Activated naive CD8-positive, alpha-beta T cell treated with anti-CD3 and anti-CD28 coated beads, Interleukin-2, amount 50 U/mL, for 24 hours (primary cell): ENCODE measurements at places on chromosomes 5 and 9.

DNA sequence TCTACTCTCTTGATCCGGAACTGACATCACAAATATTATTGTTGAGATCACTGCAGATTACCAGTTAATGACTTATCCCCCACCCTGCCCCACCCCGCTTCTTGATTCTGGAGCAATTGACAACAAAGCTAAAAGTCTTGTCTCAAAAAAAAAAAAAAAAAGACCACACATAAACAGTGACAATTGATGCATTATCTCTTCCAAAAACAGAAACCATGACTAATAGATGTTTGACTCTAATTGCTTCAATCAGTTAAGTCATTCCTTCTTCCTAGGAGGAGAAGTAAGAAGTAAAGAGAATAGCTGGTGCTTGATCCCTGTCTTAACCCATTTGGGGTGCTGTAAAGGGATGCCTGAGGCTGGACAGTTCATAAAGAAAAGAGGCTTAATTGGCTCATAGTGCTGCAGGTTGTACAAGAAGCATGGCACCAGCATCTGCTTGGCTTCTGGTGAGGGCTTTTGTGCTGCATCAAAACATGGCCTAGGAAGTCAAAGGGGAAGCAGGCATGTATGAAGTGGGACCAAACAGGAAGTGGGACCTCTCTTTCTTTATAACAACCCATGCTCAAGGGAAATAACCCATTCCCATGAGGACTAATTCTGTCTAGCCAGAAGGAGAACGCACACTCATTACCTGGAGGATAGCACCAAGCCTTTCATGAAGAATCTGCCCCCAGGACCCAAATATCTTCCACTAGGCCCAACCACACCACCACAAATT is 158.7 kb downstream of the TMEM167A start:
- no peak for DNase-seq

DNA sequence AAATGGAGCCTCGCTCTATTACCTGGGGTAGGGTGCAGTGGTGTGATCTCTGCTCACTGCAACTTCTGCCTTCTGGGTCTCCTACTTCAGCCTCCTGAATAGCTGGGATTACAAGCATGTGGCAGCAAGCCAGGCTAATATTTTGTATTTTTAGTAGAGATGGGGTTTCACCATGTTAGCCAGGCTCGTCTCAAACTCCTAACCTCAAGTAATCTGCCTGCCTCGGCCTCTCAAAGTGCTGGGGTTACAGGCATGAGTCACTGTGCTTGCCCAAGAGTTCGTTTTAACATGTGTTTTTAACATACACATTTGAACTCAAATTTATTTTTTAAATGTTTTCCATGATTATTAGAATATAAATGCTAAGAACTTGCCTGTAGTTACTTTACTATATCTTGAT is 34.2 kb downstream of the MARCHF6 start:
- DNase-seq, result no peak

DNA sequence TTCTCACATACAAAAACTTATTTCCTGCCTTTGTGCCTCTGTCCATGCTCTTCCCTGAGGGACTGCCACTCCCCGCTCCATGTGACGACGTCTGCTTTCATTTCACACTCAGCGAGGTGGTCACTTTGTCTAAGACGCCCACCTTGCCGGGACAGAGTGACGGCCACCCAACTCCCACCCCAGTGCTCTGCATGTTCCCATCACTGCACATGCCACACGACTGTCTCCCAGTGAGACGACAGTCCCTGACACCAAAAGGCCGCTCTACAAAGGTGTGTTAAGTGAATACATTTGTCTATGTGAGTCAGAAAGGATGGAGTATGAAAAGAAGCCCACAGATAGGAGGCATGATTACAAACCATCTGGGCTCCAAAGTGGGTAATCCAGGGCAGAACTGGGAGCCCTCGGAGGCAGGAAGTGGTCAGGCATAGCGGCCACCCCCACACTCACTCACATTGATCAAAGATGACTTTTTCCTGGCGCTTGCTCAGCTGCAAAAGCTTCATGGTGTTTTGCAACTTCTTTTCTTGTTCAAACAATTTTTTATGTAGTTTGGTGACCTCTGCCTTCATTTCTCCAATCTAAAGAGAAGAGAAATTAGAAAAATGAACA is 185.8 kb downstream of the CDK5RAP2 start:
- peak; percentile 61 for DNase-seq

- no peak for DNase-seq
Observed at GRCh38 chr9:133488686-133489252, 9.9 kb upstream of the SLC2A6 start.

DNA sequence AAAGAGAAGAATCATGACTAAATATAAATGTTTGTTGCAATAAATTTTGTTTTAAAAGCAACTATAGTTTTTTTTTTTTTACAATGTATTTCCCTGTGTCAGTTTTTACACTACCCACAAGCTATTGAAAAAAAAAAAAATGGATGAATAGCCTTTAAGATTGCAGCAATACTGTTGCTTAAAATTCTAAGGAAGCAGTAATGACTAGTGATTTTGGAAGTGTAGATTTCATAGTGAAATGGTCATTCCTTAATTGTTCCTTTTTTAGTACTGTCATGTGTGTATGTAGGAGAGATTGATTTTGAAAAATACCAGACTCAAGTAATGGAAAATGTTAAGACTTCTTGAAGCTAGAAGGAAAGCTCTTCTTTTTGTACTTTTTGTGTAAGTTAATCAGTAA is 53.1 kb downstream of the NDUFS4 start:
- DNase-seq, result no peak

- DNase-seq, result no peak
Observed at GRCh38 chr5:178870411-178870810, 10.7 kb downstream of the ZNF354B start.

DNA sequence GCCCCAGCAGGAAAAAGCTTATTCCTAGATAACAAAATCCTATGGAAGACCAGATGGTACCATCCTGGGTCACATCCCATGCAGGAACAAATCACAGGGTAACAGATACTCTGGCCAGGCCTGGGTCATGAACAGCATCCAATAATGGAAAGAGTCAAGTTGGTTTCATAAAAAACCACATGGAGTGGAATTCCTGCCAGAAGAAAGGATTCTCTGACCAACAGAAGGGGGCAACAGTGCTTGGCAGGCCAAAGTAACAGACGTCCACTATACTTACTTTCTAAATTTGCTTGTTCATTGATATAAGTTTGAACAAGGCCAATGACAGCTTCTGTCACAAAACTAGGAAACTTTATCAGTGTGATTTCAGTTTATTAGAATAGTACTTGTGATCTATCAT is 273.5 kb downstream of the ARRDC3 start:
- no peak for DNase-seq

- no peak for DNase-seq
Observed at GRCh38 chr5:107696080-107696479, 25.3 kb upstream of the EFNA5 start.

GRCh38 chr5:143404416-143405062 is 1.1 kb upstream of the NR3C1 start:
- DNase-seq, result peak; percentile 70

DNA sequence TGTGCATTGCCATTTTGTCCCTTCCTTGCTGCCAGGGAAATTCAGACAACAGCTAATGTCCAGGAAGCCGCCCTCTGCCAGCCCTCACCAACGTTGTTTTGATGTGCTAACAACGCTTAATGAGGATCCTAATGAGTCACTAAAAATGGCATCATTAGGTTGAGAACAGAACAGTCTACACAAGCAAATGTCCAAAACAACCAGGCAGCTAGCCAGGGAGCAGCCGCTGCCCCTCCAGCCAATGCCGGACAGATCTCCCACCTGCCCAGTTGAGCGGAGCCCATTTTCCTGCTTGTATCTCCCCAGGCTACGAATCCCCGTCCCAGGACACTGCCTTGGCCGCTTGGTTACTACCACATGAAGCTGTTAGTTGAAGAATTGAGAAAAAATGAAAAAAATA is 40.4 kb upstream of the UNC5A start:
- DNase-seq, result no peak

GRCh38 chr9:137241490-137242268 is 592 bp downstream of the TUBB4B start:
- peak; percentile 71 for DNase-seq

- DNase-seq, result no peak
Observed at GRCh38 chr9:117304549-117304948, 110.3 kb downstream of the ASTN2 start.

GRCh38 chr9:130963337-130963908 is 24.4 kb upstream of the FIBCD1 start:
- no peak for DNase-seq

DNA sequence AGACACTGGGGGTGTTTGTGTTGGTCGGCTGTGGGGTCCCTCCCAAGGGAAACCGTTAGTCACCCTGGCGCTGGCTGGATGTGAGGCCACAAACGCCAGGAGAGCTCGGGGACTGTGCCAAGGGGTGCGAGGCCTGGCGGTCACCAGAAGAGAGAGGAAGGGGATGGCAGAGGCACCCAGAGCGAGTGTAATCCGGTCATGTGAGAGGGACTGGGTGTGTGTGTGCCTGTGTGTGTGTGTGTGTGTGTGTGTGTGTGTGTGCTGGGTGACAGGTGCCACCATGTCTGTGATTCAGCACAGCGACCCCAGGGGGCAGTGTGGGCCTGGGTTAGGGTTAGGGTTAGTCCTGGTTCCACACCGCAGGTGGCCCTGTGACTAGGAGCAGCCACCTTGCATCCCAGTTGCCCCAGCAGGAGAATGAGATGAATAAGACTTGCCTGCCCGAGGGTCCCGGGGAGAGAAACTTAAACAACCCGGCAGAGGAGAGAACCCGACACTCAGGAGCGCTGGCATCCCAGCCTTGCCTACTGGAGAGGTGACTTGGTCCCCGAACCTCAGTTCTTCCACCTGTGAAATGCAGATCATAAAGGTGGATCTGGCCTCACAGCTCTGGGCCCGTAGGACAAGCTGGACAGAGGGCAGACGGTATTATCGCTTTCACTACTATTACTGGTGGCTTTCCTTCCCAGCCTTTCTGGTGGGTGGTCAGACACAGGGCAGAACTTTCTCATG is 1.4 kb upstream of the ADAMTSL2 start:
- DNase-seq, result peak; percentile 75

GRCh38 chr5:146499680-146500079 is 16.3 kb downstream of the GPR151 start:
- no peak for DNase-seq

GRCh38 chr9:121373011-121373729 is 3.1 kb upstream of the STOM start:
- no peak for DNase-seq

GRCh38 chr9:91948101-91948596 is 1.9 kb downstream of the ROR2 start:
- DNase-seq, result no peak

DNA sequence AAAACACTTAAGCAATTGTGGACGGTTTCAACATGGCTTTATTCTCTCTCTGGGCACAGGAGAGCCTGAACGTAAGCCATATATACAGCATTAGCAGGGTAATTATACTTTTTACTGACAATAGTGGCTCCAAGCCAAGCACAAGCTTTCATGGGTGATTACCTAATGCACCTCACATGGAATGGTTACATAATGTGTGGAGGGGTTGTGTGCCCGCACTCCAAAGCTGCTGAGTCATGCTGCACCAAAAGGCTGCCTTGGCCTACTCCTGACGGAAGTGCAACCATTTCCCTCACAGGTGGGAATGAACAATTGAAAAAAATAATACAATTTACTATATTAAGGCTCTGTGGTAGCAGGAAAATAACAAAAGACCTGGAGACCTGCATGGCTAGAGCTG is 86.5 kb upstream of the ATP10B start:
- DNase-seq, result no peak

DNA sequence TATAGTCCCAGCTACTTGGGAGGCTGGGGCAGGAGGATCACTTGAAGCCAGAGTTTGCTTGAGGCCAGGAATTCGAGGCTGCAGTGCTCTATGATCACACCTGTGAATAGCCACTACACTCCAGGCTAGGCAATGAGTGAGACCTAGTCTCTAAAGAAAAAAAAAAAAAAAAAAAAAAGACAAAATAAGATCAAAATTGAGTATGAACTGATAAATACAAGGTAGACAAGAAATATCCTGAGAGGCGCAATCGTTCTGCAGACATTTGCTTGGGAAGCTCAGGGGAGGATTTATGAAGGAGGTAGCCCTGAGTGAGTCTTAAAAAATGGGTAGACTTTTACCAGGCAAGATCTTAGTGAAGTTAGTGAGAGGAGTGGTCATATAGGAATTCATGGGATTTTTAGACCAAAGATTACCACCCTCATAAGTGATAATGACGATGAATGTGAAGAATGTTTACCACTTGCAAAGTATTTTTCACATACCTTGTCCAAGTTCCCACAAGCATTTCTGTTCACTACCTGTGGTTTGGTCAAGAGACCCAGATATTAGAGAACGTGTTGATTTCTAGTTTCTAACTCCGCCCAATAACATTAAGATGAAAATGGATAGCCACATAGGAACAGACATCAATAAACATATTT is 4.4 kb downstream of the PDCD1LG2 start:
- DNase-seq, result no peak

GRCh38 chr5:79297661-79298060 is 61.7 kb downstream of the JMY start:
- DNase-seq, result no peak

- no peak for DNase-seq
Observed at GRCh38 chr9:135413086-135413375, 66.6 kb upstream of the PPP1R26 start.

DNA sequence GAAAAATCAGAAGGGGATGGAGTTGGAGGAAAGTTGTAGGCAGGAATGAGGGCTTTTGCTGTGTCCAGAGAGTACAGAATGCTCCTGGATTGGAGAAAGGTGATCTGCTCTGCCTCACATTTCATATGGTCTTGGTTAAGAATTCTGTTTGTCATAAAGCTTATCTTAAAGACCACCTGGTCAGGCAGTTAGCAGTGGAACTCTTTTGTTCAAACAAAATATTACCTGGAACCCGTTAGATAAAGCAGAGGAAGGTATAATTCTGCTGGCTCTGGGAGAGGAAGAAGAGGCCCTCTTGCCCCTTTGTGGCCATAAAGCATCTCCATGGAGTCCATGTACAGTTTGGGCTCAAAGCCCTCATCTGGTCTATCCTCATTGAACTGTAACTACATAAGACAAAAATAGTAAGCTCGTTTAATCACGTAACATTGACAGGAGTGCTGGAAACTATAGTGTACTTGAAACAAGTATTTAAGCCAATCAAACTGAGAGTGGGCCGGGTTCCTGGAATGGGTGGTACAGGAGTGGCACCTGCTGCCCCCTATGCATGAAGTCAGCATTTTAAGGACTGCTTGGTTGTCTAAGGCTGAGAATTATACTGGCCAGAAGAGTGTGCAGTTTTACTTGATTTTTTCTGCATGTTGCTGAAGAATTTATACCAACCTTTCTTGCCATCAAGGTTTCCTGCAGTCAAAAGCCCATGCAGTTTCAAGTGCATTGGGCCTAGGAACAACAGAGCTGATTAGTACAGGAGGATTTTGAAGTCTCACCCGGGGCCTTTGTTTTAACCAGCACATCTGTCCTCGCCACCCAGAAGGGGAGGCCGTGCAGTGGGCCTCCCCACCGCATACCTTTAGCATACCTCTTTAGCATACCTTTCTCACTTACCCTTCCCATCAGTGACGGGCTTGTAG is 39.9 kb downstream of the STXBP1 start:
- DNase-seq, result no peak
